ENCODE measurements at places on chromosomes 3 and 15. TPM values are rescaled to one million over a fixed set of nuclear protein-coding genes. Genes with fewer than 3 reads are reported as not detected.

The KNG1 gene
- not detected for total RNA-seq

The SEMA5B gene
- total RNA-seq: not detected

- DNase-seq: peak; percentile 31
These were observed 49.0 kb downstream of the SUCLG2 start for GRCh38 chr3:67605377-67605776.

DNA sequence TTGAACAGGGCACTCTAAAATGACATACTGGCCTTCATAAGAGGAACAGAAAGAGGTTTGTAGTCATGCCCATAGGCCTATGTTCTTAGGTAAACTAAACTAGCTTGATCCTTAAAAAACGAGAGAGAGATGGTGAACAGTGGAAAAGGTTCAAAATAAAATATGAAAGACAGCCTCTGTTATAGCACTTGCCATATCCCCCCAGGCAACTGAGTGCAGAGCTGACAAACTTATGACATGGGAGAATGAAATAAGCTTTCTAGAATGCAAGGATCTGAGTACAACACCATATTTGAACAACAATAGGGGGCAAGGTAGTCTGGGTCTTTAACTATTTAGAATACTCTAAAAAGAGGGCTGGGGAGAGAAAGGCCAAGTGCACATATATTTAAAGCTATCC, 700.6 kb upstream of the CFAP20DC start:
- DNase-seq: no peak

GRCh38 chr3:37635251-37635650, 226.4 kb upstream of the CTDSPL start:
- DNase-seq: no peak

DNA sequence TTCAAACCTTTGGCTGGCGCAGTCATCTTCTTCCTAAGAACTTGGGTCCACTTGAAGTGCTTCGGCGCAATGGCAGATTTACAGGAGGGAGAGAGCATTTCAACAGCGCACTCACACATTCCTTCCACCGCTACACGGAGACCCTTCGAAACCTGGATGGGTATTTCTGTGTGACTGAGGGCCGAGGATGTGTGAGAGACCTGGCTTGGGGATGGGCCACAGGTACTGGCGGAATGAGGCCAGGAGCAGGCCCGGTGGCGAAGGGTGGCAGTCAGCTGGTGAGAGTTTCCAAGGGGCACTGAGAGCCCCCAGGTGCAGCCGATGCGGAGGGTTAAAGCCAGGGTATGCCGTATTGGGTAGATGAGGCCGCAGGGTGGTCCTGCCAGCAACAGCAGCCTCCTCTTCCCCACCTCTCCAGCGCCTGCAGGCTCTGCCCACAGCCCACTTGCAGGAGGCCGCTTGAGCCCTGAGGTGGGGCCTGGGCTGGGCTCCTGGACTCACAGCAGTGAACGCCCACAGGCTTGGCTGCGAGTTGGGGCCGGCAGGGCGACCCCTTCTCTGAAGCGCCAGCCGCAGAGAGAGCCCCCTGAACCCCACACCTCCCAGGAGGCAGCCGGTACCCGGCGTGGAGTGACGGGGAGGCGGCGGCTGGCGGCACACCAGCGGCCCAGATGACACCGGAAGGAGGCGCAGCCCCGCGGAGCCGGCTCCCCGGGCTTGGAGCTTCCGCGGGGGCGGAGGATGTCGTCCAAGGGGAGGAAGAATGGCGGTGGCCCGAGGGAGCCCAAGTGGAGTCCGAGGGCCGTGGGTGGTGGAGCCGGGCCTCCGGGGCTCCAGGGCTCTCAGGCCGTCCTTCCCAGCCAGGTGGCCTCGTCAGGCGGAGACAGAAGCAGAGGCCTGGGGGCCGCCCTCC, 166.5 kb downstream of the NSMCE3 start:
- peak; percentile 18 for DNase-seq

The SLC38A3 gene
- not detected for total RNA-seq

The PTPN9 gene
- 9.5 TPM for total RNA-seq

The SLC15A2 gene
- total RNA-seq: 1.5 TPM

DNA sequence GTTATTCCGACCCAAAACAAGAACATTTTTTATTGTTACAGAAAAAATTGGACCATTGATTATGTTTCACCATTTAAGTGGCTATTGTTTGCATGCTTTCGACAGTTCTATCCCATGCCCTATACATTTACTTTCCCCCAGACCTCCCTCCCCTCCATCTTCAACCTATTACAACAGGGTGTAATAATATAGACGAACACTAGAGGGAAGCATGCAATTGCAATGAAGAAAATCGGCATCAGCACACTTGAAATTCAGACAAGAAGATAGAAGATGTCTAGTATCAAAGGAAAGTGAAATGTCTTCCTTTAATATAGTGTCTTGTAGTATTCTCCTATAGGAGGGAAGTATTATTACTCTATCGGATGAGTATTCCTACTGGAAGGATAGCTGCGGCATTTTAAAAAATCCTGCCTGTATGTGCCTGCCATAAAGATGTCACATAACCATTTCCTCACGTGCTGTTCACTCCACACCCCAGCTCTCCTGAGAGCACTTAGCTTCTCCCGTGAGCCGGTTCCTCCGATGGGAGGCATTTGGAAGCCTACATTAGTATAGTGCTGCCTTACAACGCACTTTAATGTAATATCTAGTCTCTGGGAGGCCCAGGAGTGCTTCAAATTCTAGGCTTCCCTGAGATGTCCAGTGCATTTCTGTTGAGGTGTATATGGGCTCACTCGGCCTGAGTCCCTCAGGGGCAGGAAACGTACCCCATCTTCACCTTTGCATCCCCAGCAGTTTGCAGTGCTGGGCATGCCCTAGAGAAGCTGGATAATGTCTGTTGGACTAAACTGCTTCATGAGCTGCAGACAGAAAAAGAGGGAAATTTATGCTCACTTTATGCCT, 17.8 kb upstream of the ERICH6 start:
- no peak for DNase-seq

The SCAMP2 gene
- total RNA-seq: 60.6 TPM
